Effector memory CD4-positive, alpha-beta T cell (primary cell): ENCODE measurements at places on chromosomes 7 and 10.
A peak's percentile ranks its signal among the peaks of the same experiment; 100 is the strongest.

DNA sequence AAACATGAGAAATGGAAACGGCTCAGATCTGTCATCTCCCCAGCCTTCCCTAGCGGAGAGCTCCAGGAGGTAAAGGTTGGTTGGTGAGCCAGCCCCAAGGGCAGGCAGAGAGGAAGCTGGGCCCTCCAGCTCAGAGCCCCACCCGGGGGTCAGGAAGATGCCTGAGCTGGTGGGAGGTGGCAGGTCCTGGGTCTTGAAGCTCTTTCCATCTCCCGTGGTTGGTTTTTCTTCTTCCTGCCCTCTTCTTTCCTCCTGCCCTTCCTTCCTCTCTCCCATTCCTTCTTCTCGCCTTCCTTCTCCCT is 384.2 kb upstream of the FOXK1 start:
- H3K36me3 ChIP-seq: no peaks in the 10 kb centered on the region
- no peaks in the 10 kb centered on the region for H3K4me1 ChIP-seq
- no peak overlapping the region for H3K4me3 ChIP-seq
- no peak for DNase-seq
- H3K27ac ChIP-seq: no peak overlapping the region
- H3K27me3 ChIP-seq: no peaks in the 10 kb centered on the region

DNA sequence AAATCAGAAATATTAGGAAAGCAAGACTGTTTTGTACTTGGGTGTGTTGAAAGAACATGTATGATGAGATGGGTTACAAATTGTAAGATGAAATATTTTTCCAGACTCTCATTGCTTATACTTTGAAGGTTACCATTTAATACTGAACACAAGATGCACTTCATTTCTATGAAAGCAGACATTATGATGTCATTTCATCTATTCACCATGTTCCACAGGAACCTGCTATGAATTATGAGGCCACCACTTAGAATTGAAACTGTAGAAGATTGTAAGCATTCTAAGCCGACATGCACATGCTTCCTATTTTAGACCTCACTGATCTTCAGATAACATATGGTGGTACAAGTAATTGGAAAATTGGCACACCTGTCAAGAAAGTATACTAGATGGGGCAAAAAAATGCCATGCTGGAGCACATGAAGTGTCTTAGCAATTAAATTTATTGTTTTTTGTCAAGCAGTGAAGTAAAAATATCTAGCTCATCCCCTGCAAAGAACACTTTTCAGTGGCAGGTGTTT is 195.0 kb downstream of the PHF14 start:
- no peaks in the 10 kb centered on the region for H3K4me1 ChIP-seq
- no peak for DNase-seq
- no peak overlapping the region for H3K27ac ChIP-seq
- no peaks in the 10 kb centered on the region for H3K27me3 ChIP-seq
- H3K36me3 ChIP-seq: no peaks in the 10 kb centered on the region
- no peak overlapping the region for H3K4me3 ChIP-seq

- no peak overlapping the region for H3K27ac ChIP-seq
- no peak for DNase-seq
- no peak overlapping the region for H3K4me3 ChIP-seq
- H3K27me3 ChIP-seq: no peaks in the 10 kb centered on the region
- H3K36me3 ChIP-seq: no peaks in the 10 kb centered on the region
Measured at GRCh38 chr7:3103614-3104398, 60.1 kb upstream of the CARD11 start.

GRCh38 chr7:14834883-14835282 is 67.7 kb downstream of the DGKB start:
- no peaks in the 10 kb centered on the region for H3K36me3 ChIP-seq
- H3K4me3 ChIP-seq: no peak overlapping the region
- H3K27ac ChIP-seq: no peak overlapping the region
- H3K4me1 ChIP-seq: no peaks in the 10 kb centered on the region
- DNase-seq: no peak

GRCh38 chr7:103074519-103075336 is at the start of the genes ARMC10 and FBXL13:
ARMC10 (plus strand) TSS chr7:103075140; CDS start chr7:103075273, 133 bp downstream.
FBXL13 (minus strand) TSS chr7:103074796.
- H3K36me3 ChIP-seq: no peaks in the 10 kb centered on the region
- peak within 1 kb of the TSS; percentile 63 for H3K27ac ChIP-seq
- DNase-seq: peak; percentile 88
- H3K27me3 ChIP-seq: no peaks in the 10 kb centered on the region

GRCh38 chr7:136874393-136875032 is 6.1 kb downstream of the CHRM2 start:
- H3K4me3 ChIP-seq: no peak overlapping the region
- DNase-seq: no peak
- no peaks in the 10 kb centered on the region for H3K4me1 ChIP-seq
- no peaks in the 10 kb centered on the region for H3K36me3 ChIP-seq

DNA sequence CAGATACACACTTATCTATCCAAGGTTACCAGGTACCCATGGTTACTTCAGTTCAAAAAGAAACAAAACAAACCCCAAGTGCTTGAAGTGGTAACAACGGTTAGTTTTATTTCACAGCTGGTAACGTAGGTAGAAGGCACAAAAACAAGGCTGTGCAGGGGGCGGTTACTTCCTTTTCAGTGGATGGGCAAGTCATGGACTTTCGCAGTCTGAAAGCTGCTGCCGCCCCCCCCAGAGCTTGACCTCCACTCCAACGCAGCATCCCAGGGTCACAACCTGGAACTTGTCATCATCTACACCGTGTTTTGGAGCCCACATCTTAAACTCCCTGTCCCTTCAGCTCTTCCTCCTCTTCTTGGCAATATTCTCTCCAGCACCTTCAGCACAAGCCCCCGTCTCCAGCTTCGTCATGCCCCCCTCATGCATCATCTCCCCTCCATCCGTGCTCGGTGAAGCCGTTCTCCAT is 181.2 kb upstream of the ITGB1 start:
- peak overlapping the region; percentile 95 for H3K27ac ChIP-seq
- no peaks in the 10 kb centered on the region for H3K36me3 ChIP-seq
- peak overlapping the region; percentile 37 for H3K4me3 ChIP-seq
- peak; percentile 75 for DNase-seq

DNA sequence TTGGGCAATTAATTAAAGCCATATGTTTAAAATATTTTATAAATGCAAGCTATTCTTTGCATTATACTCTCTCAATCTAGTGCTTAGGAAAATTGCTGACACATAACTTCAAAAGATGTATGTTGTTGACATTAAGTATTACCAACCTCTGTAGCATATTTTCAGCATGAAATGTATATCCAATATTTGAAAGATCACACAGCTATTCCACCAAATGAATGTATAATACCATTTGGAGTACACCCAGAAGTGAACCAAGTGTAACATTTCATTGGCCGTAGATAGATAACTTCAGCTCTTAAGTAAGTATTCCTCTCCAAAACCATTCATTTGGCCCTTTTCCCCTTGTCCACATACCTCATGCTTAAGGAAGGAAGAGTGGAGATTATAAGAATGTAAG is 104.6 kb downstream of the HECTD2 start:
- no peak overlapping the region for H3K27ac ChIP-seq
- H3K4me1 ChIP-seq: no peaks in the 10 kb centered on the region
- H3K36me3 ChIP-seq: no peaks in the 10 kb centered on the region
- no peak overlapping the region for H3K4me3 ChIP-seq

GRCh38 chr7:20359341-20359963 is 28.8 kb downstream of the ITGB8 start:
- no peaks in the 10 kb centered on the region for H3K27me3 ChIP-seq
- no peak overlapping the region for H3K27ac ChIP-seq
- no peak for DNase-seq
- H3K36me3 ChIP-seq: no peaks in the 10 kb centered on the region

DNA sequence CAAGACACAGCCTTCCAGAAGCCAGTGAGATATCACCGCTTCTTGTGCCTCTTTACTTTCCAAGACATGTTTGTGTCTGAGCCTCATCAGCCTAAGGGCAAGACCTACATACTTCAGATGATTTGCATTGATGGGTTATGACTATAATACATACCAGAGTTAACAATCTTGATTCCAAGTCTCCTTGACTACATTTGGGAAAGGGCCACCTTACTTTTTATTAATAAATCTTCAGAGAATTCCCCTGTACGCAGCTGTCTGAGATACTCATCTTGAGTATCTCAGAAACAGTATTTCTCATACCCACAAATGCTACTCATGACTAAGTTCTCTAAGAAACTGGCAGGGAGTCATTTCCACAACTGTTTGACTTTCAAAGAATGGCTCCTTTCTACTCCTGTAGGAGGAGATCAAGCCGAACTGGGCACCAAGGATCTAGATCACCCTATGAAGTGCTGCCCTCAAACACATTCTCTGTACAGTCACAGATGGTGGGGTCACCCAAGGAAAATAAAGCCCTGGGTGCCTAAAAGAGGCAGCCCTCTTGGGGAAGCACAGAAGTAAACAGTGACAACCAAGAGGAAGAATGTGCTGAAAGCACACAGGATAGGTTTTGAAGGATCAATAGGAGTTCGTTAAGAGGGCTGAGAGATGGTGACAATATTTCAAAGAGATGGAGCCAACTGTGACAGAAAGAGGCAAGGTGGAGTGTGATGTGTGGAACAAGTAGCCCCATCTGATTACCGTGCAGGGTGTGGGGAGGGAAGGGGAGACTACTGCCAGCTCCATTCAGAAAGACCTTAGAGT is 138.9 kb downstream of the JAZF1 start:
- DNase-seq: no peak
- H3K4me3 ChIP-seq: no peak overlapping the region
- H3K27ac ChIP-seq: no peak overlapping the region
- H3K27me3 ChIP-seq: no peaks in the 10 kb centered on the region
- H3K4me1 ChIP-seq: no peaks in the 10 kb centered on the region

GRCh38 chr7:130254555-130254954 is 12.1 kb upstream of the CPA2 start:
- DNase-seq: no peak
- no peak overlapping the region for H3K4me3 ChIP-seq
- H3K27me3 ChIP-seq: no peaks in the 10 kb centered on the region
- H3K4me1 ChIP-seq: no peaks in the 10 kb centered on the region
- H3K27ac ChIP-seq: no peak overlapping the region

- peaks cover 5% of the 10 kb centered on the region for H3K4me1 ChIP-seq
- peak overlapping the region; percentile 53 for H3K4me3 ChIP-seq
- no peaks in the 10 kb centered on the region for H3K36me3 ChIP-seq
- peak; percentile 35 for DNase-seq
- H3K27ac ChIP-seq: no peak overlapping the region
Measured at GRCh38 chr7:6530626-6531491, 20.4 kb downstream of the GRID2IP start.

GRCh38 chr7:157930926-157931466 is 594.2 kb downstream of the DNAJB6 start:
- no peak overlapping the region for H3K4me3 ChIP-seq
- H3K36me3 ChIP-seq: no peaks in the 10 kb centered on the region

DNA sequence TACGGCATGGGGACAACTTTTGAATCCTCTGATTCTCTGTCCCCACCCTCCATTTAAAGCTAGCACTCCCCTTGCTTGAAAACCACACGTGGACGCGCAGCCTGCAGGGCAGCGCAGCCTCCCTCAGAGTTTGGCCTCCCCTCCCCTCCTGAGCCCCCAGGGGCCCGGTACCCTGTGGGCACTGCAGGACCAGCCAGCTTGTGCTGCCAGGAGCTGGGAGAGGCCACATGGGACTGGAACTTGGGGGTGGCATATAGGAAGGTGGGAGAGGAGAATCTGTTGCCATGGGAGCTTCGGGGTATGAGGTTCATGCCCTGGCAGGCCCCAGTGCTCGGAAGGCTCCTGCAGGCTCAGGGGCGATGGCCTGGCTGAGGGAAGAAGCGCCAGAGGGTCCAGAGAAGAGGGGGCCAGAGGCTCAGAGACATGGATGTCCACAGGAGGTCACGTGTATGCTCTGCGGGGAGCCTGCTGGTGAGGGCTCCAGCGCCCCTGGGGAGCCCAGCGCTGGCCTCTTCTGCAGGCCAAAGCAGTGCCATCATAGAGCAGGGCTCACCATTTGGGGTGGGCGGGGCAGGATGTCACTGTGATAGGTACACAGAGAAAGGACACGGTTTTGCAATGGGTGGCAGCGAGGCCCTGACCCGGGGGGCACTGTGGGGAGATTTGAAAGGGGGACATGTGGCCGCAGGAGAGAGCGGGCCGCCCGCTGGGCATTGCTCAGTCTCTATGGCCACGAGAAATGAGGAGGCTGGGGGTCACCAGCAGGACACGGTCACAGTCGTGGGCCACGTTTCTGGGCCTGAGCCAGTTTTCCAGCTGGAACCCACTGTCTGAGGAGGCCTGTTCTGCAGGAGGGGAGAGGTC is 64.2 kb downstream of the GLRX3 start:
- H3K27me3 ChIP-seq: no peaks in the 10 kb centered on the region
- no peaks in the 10 kb centered on the region for H3K4me1 ChIP-seq
- no peaks in the 10 kb centered on the region for H3K36me3 ChIP-seq
- no peak overlapping the region for H3K27ac ChIP-seq
- H3K4me3 ChIP-seq: no peak overlapping the region

- no peaks in the 10 kb centered on the region for H3K36me3 ChIP-seq
- no peaks in the 10 kb centered on the region for H3K27me3 ChIP-seq
- no peak for DNase-seq
- H3K4me1 ChIP-seq: no peaks in the 10 kb centered on the region
- no peak overlapping the region for H3K27ac ChIP-seq
Measured at GRCh38 chr10:70300908-70301597, 17.2 kb upstream of the NPFFR1 start.

- DNase-seq: no peak
- no peaks in the 10 kb centered on the region for H3K27me3 ChIP-seq
Measured at GRCh38 chr10:125343118-125343925, 183.0 kb upstream of the CTBP2 start.

DNA sequence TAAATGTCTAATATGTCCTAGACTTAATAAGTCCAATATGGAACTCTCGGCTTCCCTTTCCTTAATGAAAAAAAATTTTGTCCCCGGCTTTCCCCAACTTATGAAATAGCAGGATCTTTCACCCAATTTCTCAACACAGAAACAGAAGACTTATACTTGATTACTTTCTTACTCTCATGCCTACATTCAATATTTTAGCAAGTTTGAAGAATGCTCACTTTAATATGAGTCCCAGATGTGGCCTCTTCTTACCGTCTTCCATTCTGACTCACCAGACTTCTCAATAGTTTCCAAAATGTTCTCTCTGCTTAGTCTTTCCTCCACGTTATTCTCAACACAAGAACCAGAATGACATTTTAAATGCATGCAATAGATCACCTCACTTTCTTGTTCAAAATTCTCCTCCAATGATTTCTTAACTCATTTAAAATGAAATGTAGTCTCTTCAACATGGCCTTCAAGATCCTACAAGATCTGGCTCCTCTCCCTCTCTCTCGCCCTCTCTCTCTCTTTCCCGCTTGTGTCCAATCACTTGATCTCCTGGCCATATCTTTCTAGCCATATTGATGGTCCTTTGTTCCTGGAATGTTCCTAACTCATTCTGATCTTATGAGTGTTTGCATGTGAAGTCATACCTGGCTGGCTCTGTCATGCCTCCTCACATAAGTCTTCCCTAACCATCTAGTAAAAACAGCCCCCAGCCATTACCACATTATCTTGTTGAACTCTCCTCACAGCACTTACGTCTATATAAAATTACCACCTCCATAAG is 119.7 kb upstream of the FAM3C start:
- no peak for DNase-seq
- H3K4me1 ChIP-seq: no peaks in the 10 kb centered on the region
- no peak overlapping the region for H3K4me3 ChIP-seq
- no peak overlapping the region for H3K27ac ChIP-seq
- H3K36me3 ChIP-seq: no peaks in the 10 kb centered on the region
